ENCODE measurements at places on chromosomes 12 and 14.

DNA sequence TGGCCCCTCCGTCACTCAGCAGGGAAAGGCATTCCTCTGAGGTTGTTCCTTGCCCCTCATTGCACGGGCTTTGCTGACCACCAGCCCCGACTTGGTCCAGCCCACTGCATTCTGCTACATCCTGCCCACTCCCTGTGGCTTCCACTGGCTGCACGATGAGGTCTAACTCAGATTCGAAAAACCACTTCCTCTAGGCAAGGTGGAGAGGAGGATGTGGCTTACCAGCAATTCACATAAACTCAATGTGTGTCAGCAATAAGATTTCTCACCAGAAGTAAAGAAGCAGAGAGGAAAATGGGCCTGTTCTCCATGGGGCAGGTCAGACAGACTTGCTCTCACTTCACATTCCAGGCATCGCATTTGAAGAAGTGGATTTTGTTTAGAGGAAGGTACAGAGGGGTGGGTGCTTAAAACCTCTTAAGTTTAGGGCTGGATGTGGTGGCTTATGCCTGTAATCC is 14.7 kb downstream of the GPR68 start:
- peak; percentile 78 for DNase-seq

- DNase-seq: no peak
Measured at GRCh38 chr12:96230646-96231045, 36.5 kb downstream of the ELK3 start.

DNA sequence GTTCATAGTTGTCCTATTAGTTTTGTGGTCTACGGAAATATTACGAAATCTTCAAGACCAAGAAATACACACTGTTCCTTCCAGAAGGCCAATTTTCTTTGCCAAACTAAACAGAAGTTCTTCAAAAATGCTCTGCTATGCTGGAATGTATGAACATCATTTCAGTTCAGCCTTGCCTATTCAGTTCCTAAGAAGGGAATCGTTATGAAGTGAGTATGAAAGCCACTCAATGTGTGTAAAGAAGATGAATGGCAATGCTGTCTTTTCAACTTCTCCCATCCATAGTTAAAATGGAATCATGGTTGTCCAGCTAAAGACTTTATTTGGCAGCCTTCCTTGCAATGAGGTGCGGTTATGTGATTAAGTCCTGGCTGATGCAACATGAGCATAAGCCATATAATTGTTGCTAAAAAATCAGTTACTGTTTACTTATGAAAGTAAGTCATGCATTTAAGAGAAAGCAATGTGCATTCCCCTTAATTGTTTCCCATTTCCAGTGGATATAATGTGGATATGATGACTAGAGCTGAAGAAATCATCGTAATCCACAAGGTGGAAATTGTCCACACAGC is 73.8 kb upstream of the PTPRR start:
- DNase-seq: no peak

- no peak for DNase-seq
Measured at GRCh38 chr14:100566119-100566518, 21.1 kb downstream of the BEGAIN start.

- no peak for DNase-seq
Measured at GRCh38 chr12:51631591-51631990, 40.6 kb downstream of the SCN8A start.

DNA sequence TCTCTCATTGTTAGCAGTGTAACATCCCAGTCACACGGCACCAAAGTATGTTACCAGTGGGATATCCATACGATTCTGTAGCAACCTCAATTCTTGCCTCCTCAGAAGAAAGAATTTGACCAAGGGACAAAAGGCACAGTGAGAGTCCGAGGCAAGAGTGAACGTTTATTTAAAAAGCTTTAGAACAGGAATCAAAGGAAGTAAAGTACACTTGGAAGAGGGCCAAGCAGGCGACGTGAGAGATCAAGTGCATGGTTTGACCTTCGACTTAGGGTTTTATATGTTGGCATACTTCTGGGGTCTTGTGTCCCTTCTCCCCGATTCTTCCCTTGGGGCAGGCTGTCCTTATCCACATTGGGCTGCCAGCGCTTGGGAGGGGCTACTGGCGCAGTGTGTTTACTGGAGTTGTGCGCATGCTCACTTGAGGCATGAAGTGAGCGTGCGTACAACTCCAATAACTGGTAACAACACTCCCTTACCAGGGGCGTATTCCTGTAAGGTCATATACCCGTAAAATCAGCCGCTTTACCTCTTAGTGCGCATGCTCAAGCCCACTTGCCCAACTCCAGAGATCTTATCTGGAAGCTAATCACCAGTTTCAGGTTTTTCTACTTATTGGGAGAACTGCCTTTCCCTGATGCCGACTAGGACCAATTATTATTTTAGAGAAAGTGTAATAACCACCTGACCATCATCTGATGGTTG is 71.7 kb downstream of the FAR2 start:
- no peak for DNase-seq

DNA sequence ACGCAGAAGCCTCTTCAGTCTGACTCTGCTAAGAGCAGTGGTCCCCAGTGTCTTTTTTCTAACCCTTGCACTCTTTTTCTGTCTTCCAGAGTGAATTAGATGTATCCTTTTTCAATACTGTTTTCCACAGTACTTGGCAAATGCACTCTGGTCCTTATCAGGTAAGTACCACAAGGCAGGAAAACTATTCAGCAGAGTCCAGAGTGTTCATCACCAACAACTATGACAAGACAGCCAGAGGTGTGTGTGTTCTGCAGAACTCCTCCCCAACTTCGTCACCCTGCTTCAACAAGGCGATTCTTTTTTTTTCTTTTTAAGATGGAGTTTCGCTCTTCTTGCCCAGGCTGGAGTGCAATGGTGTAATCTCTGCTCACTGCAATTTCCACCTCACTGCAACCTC is 54.3 kb upstream of the STRN3 start:
- no peak for DNase-seq

GRCh38 chr14:94853920-94854319 is 84.0 kb upstream of the GSC start:
- no peak for DNase-seq

DNA sequence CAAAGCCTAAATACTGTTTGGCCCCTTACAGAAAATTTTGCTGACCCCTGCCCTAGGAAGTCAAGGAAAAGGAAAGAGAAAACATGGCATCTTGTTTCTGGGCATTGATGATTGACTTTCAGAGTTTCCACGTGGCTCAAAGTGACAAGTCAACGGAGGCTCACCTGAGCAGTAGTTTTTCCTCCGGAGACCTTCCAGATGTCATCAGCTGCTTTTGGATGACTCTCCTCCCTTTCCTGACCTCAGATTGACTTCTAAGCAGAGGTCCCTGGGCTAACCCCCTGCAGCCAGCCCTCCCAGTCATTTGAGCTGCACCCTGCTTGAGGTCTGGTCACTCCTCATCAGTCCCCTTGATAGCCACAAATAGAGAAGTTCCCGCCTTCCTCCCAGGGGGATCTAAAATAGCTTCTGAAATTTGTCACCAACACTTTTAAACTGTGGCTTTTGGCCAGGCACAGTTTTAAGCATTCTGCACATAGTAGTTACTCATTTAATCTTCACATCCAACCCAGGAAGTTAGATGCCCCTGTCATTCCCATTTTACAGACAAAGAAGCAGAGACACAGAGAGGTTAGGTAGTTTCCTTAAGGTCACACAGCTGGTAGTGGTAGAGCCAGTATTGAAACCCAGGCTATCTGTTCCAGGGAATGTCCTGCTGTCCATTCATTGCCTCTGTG is 143.4 kb downstream of the CHST11 start:
- no peak for DNase-seq

GRCh38 chr14:80455031-80455430 is 243.7 kb upstream of the DIO2 start:
- DNase-seq: no peak

- DNase-seq: no peak
Measured at GRCh38 chr12:71551529-71551928, 111.9 kb downstream of the LGR5 start.

- no peak for DNase-seq
Measured at GRCh38 chr14:54781961-54782750, 120.5 kb downstream of the GCH1 start.

DNA sequence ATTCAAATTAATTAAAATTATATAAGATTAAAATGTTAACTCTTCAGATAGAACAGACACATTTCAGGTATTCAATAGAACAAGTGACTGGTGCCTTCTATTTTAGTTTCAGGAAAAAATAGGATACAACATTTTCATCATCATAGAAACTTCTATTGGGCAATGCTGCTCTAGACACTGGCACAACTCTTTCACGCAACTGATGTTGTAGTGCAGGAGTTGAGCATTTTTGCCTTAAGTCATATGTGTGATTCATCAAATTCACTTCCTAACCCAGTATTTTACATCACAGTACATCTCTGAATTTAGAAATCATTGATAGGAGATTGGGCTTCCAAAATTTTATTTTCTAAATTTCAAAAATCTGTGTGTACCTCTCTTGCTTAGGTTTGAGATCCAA is 215.4 kb upstream of the DIO2 start:
- no peak for DNase-seq

GRCh38 chr12:91355150-91356006 is 172.8 kb upstream of the DCN start:
- no peak for DNase-seq

DNA sequence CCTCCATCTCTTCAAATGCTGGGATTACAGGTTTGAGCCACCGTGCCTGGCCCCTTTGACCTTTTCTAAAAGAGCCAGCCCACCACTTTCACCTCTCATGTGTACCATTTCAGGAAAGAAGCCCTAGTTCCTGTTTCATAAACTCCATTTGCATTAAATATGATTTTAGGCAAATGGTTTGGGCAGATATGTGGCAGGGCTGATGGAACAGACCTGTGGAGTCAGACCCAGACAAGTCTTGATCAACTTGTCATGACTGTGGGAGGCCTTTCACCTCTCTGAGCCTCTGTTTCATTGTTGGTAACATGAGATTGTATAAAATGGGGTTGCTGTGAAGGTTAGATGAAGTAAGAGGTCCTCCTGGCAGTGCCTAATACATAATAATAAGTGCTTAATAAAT is 5.2 kb upstream of the MAP3K9 start:
- no peak for DNase-seq

GRCh38 chr12:106238146-106238545 is 9.7 kb downstream of the CKAP4 start:
- no peak for DNase-seq

DNA sequence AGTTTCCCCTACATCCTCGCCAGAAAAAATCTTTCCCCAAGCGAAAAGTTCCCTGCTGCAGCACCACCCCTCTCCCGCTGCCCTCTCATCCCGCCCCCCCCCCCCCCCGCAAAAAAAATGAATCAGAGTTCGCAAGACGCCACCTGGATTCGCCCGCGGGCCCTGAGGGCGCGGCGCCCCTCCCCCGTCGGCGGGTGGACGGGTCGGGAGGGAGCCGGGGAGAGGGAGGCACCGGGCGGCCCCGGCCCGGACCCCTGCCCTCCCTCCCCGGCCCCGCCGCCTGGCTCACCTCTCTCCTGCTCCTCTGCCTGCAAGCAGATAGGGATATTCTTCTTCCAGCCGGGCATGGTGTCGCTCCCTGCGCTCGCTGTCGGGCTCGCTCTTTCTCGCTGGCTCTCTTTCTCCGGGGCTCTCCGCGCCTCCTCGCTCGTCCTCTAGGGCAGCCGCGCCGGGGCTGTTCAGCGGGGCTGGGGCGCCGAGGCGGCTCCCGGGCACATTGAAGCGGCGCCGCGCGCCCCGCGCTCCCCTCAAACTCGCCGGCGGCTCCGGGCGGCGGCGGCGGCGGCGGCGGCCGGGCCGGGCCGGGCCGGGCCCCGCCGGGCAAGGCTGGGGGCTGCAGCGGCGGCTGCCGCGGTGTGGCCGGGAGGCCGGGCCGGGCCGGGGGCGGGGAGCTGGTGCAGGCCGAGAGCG is 200.3 kb upstream of the CAND1 start:
- no peak for DNase-seq

DNA sequence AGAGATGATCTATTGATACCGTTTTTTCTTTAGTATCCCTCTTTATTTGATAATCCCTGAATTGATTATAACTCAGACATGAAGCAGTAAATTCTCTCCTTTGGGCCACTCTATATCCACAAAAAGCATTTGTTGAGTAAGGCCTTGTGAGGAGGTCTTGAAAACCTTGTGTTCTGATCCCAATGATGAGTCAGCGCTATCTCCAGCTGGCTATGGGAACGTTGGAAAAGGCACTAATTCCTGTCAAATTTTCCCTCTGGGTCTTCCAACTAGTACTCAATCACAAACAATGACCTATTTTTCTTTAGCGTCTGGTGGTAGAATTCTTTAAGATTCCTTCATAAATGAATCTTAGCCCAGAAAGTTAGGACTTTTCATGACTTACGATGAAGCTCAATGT is 168.4 kb upstream of the LRIG3 start:
- no peak for DNase-seq

GRCh38 chr14:100116134-100116533 is 43.3 kb downstream of the DEGS2 start:
- DNase-seq: no peak

DNA sequence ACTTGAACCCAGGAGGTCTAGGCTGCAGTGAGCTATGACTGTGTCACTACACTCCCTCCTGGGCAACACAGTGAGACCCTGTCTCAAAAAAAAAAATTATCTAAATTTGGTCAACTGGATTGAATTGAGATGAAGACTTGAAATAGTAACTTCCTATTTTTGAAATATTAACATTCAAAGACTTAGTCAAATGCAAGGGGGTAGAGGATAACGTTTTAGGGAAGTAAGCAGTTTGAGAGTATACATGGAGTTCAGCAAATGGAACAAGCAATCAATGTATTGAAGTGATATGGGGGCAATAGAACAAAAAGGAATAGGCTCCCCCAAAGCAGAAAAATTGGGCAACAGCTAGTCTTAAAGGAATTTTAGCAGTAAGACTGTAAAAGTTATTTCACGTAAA is 4.6 kb upstream of the MFAP5 start:
- DNase-seq: no peak

GRCh38 chr12:57237596-57237931 is 8.1 kb downstream of the SHMT2 start:
- DNase-seq: no peak

DNA sequence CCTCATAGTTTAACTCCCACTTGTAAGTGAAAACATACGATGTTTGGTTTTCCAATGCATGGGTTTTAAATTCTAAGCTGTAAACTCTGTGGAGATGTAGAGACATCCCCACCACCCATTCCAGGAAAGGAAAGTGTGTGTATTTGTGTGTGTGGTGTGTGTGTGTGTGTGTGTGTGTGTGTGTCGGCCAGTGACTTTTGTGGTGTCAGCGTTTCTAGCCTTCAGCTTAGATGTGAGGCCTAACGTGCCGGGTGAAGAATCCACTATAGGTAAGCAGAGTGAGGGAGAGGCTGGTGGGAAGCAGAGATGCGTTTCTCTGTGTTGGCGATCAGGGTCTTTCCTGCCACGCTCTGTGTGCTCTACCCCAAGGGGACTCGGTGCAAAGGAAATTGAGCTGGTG is 93.0 kb downstream of the SLC24A4 start:
- no peak for DNase-seq

DNA sequence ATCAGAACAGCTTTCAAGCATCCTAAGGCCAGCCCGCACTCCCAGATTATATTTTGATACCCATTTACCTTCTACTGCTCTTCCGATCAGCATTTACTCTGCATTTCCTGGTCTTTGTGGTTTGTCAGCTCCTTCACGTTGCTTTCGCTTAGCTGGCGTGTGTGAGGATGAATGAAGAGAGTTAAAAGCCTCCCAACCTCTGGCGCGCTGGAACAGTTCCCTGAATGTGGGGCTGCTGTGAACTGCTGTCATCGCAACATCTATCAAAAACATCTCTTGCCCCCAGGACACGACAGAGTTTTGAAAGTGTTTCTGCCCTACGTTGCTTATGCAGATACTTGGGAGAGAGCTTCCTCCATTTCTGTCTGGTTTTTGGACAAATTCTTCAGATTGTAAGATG is 129.2 kb downstream of the KCNA5 start:
- no peak for DNase-seq

Data from activated T-helper 1 cell treated with anti-CD3 and anti-CD28 coated beads, Interleukin-12 subunit alpha, Interleukin-12 subunit beta, Interleukin-2, Interleukin-4 antibody, amounts not matched to agents 30 ng/mL and 10 ng/mL and 1 ng/mL, durations not matched to agents 14 hours and 24 hours and 36 hours (primary cell).